ENCODE measurements at places on chromosomes 12 and 14.
A peak's percentile ranks its signal among the peaks of the same experiment; 100 is the strongest.

- no peak for ATAC-seq
Measured at GRCh38 chr12:65282840-65283239, 4.4 kb downstream of the MSRB3 start.

GRCh38 chr12:91687052-91688017, 458.3 kb downstream of the BTG1 start:
- peak; percentile 85 for ATAC-seq

DNA sequence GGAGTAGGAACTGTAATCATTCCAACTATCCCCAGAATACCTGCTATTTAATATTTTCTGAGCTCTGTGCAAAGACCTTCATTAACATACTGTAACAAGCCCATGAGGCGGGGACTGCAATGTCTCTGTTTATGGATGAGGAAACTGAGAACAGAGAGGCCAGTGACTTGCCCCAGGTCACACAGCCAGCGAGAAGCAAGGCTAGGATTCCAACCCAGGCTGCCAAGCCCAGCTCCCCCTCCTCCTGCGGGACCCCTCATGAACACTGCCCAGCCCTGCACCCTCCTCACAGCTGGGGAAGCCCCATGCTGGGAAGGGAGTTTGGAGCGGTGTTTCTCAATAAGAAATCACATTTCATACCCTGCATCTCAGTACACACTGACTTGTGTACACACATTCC, 10.9 kb downstream of the HVCN1 start:
- peak; percentile 47 for ATAC-seq

GRCh38 chr12:3216726-3217682, 139.8 kb downstream of the TSPAN9 start:
- no peak for ATAC-seq

- no peak for ATAC-seq
Measured at GRCh38 chr12:92949466-92949865, 20.4 kb upstream of the EEA1 start.

- ATAC-seq = no peak
Measured at GRCh38 chr14:32375663-32376062, 46.6 kb downstream of the AKAP6 start.

GRCh38 chr12:65902500-65902899, 78.2 kb downstream of the HMGA2 start:
- no peak for ATAC-seq

- no peak for ATAC-seq
Measured at GRCh38 chr14:24064091-24064795, 7.1 kb upstream of the CPNE6 start.

DNA sequence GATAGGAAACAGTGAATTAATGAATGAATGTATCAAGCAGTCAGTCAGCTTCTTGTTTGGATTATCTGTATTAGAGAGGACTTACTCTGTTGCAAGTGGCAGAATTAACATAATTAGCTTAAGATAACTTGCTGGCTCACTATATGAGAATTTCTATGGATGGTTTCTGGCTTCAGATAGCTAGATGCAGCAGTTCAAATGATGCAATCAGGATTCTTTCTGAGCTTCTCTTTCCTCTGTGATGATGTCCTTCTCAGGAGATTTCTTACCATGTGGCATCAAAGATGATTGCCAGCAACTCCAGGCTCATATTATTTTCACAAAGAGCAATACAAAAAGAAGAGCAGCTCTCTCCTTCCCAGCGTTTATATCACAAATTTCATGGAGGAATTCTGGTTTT, 30.7 kb downstream of the FRMD6 start:
- ATAC-seq = no peak

DNA sequence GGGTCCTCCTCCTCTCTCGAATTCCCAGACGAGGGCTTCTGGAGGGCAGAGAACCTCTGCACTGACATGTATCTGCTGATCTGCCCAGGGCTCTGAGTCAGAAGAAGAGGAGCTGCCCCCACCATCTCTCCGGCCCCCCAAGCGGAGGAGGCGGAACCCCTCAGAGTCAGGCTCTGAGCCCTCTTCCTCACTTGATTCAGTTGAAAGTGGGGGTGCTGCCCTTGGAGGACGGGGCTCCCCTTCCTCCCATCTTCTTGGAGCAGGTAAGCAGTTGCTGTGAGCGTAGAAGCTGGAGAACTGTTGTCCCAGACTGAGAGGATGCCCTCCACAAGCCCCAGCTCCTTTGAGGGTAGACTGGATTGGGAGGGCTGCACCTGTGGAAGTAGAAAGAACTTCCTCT, 19.8 kb downstream of the PRPF40B start:
- no peak for ATAC-seq

DNA sequence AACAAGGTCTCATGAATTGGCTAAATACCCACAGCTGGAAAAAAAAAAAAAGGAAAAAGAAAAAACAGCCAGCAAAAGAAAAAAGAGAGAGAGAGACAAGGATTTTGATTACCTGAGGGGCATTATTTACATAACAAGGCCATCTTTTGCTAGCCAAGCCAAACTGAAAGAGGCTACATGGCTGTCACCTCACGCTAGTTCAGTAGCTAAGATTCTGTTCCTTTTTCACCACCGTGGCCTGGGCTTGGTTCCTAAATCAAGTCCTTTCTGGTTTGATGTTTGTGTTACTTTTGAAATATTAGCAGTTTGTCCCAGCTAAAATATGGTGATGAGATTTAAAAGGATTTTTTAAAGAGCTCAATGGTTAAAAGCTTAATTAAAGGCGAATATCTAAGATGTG, 2.0 kb upstream of the SDS start:
- peak; percentile 62 for ATAC-seq

GRCh38 chr14:92986254-92987147, 63.6 kb downstream of the CHGA start:
- no peak for ATAC-seq

DNA sequence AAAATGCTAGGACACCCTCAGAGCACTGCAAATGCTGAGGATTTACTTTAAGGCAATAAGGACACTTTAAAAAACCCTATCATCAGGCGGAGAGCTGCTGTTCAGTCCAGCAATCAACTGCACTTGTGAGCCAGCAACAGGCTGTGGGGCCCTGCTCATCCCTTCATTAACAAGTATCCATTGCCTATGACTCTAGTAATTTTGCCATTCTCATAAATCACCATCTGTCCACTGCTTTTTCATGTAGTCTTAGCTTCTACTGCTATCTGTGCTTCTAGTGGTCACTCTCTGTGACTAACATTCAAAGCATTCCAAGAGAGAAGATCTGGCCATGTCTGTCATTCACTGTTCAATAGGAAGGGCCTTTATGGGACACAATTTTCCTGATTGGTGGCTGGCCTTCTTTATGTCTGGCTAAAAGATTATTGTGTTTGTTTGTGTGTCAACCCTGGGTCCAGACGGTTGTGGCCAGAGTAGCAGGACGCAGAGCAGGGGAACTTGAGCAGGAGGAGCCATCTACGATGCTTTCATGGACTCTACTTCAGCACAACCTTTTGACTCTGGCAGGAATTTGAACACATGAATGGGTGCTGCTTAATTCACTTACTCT, 3.6 kb upstream of the KRAS start:
- no peak for ATAC-seq

DNA sequence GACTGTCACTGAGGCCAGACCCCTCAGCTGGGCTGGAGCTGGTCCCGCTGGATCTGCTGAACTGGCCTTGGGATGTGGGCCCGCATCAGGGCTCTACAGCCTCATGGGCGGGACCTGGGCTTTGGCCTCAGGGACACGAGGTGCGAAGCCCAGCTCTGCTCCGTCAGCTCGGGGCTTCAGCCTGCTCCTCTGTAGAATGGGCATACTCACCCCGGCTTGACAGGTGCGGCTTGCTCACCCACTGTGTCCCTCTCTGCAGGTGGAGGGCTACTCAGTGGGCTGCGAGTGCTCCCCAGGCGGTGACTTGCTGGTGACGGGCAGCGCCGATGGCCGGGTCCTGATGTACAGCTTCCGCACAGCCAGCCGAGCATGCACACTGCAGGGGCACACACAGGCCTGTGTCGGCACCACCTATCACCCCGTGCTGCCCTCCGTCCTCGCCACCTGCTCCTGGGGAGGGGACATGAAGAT, 57.6 kb downstream of the BEGAIN start:
- ATAC-seq = no peak

DNA sequence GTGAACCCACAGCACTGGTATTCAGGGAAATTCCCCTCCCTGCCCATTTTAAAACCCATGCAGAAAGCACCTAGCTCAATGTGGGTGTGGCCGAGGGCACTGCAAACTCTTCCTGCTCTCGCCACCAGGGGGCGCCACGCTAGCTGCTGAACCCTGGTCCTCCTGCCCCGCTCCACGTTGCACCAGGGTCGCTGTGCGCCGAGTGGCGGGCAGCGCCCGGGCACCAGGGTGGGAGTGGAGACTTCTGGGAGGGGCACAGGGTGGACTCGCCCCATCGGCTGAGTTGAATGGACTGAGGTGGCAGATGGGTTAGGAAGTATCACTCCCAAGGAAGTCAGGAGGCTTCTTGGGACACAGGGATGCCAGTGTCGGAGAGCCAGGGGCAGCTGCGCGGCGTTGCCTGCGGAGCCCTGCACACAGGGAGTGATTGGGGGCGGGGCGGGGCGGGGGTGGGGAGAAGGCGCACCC, 48.1 kb upstream of the BCL11B start:
- ATAC-seq = peak; percentile 10

- ATAC-seq = peak; percentile 47
Measured at GRCh38 chr12:32390572-32391219, 8.7 kb upstream of the FGD4 start.

GRCh38 chr12:86213012-86213411, 43.2 kb downstream of the MGAT4C start:
- no peak for ATAC-seq

DNA sequence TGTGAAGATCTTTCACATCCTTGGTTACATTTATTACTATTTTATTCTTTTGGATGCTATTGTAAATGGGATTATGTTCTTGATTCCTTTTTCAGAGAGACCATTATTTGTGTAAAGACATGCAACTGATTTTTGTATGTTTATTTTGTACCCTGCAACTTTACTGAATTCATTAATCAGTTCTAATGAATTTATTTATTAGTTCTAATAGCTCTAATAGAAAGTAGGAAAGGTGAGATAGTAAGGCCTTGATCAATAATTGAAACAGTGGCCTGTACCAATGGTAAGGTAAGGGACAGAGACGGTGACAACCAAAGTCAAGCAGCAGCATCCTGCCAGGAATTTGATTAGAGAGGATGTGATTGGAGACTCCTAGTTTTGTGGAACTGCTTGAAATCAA, 224.1 kb downstream of the PHLDA1 start:
- no peak for ATAC-seq

Data from stimulated activated memory B cell treated with anti-CD40 and anti-IgM and Interleukin-4, amounts not matched to agents 10 μg/mL and 1 μg/mL and 100 μg/mL, for 72 hours (primary cell).